ENCODE measurements at places on chromosomes 13 and 19.

DNA sequence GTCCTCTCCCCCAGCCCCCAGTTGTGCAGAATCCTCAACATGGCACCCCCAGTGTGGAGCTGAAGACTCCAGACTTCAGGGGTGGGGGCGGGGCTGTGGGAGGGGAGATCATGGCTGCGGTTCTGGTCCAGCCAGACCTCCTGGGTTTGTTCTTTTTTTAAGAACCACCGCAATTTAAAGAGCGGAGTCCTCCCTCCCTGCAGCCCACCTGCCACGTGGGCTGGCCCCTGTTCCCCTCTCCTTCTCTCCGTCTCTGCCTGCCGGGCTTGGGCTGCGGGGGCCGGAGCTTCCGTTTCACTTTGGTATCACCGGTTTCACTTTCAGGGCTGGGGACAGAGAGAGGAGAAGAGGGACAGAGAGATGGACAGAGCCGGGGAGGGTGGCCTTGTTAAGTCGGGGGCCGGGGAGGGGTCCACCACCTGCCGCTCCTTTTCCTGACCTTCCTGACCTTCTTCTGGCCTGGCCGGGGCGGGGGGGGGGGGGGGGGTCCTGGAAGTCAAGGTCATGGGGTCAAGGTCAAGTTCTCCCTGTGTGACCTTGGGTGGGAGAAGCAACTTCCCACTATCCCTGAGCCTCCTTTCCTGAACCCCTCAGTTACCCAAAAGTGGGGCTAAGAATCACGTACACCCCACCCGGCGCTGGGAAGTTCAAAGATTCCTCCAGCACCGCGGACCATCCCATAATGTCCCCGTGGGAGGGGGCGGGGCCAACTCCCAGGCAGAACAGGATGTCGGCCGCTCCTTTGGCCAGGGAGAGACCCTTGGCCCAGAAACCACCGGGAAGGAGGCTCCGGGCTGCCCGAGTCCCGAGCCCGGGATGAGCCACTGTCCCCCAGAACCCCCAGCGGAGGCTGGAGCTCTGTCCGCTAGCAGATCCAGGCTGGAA is 11.3 kb upstream of the ZBTB7A start:
- DNase-seq: peak; percentile 33

DNA sequence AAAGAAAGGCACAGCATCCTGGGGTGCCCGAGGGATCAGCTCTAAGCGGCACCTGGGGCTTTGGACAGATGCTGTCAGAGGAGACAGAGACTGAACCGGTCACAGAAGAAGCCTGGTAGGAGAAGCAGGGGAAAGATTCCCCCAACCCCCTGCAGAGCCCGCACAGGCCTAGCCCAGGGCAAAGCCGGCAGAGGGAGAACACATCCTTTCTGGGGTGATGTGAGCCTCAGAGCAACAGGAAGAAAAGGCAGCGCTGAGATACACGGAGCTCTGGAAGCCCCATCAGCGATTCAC is 101.2 kb downstream of the CRYL1 start:
- DNase-seq: no peak

DNA sequence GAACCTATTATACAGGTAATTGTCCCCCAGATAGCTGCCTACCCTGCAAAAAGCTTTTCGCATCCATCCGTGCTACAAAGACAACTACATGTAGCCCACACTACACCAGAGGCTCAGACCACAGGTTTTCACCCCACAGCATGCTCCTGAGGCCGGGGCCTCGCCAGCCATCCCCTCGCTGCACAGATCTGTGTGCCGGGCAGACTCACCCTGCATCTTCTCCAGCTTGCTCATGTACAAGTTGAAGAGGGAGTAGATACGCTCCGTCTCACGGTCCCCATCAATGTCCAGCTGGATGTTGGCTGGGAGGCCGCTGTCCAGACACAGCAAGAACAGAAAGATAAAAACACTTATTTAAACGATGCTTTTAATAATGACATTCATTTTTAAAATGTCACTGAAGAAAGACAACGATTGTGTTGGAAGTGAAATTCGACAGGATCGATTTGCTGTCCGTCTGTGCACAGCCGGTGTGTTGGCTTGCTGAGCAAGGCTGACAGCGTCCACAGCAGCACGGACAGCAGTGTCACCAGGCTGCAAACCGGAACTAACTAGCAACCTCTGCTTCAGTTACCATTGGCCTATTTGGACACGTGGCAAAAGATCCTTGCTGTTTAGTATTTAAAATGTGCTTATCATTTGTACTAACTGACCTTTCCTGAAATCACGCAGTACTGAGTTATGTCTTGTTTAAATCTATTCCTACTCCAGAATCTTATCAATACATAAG is 18.6 kb upstream of the C13orf46 start:
- no peak for DNase-seq

GRCh38 chr19:48715681-48716171 is 3.8 kb downstream of the MAMSTR start:
- no peak for DNase-seq

DNA sequence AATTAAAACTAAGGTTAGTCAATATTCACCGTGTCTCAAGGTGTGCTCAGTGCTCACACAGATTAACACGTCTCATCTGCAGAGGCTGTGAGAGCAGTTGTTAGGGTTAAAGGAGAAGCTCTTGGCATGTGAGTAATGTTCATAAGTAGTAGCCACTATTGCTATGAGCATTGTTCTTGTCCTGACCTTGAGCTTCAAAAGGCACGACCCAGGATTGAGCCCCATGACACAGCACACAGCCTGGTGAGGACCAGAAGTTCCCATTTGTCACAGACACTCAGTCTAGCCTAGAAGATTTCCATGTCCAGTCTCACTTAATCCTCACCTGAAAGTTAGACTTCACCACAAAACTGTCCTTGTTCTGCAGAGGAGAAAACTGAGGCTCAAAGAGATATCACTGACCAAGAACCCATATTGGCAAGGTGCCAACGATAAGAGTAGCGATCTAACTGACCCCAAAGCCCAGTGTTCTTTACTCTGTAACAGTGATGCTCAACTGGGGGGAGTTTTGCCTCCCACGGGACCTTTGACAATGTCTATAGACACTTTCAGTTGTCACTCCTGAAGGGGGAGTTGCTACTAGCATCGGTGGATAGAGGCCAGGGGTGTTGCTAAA is 26.0 kb downstream of the FPR3 start:
- no peak for DNase-seq

DNA sequence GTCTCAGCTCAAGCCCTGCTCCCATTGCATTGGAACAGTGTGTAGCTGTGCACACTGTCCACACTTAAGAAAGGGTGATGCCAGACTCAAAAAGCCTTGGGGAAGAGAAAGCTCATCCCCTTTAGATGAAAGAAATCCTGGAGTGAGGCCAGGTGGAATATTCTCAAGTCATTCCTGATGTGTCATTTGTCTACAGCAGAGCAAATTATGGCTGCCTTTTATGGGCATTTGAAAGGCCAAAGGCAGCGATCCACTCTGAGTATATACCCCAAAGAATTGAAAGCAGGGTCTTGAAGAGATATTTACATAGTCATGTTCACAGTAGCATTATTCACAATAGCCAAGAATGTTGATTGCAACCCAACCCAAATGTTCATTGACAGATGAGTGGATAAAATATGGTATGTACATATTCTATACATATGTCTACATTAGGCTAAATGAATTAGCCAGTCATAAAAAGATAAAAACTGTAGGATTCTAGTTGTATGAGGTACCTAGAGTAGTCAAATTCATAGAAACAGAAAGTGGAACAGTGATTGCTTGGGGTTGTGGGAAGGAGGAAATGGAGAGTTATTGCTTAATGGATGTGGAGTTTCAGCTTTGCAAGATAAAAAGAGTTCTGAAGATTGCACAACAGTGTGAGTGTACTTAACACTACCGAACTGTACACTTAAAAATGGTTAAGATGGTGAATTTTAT is 214.9 kb downstream of the KCNRG start:
- DNase-seq: peak; percentile 53

DNA sequence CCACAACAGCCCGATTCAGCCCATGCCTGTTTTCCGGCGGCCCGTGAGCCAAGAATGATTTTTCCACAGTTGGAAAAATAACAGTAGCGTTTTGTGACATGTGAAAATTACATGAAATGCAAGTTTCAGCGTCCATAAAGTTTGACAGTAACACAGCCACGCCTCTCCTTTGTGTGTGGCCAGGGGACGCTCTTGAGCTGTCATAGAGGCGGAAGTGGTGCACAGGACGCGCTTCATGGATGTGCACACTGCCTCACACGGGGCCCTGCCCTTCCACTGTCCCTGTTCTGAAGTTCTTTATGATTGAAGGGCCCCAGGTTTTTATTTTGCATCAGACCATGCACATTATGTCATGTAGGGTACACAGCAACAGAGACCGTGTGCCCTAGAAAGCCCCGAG is 12.4 kb upstream of the ELAVL1 start:
- no peak for DNase-seq

DNA sequence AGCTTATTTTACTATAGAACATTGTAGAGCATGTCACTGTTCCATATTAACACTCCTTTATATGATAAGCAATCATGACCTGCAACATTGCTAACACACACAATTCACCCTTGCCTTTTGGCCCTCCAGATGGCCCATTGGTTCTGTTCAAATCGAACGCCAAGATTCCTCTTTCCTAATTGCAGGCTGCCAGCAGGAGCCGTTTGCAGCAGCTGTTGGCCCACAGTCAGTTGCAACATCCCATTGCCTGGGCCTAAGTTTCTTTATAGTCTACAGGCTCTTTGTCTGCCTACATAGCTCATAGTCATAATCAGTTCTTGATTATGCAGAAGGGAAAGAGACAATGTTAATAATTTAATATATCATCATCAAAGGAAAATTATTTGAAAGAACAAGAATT is 37.6 kb downstream of the KCTD12 start:
- no peak for DNase-seq

DNA sequence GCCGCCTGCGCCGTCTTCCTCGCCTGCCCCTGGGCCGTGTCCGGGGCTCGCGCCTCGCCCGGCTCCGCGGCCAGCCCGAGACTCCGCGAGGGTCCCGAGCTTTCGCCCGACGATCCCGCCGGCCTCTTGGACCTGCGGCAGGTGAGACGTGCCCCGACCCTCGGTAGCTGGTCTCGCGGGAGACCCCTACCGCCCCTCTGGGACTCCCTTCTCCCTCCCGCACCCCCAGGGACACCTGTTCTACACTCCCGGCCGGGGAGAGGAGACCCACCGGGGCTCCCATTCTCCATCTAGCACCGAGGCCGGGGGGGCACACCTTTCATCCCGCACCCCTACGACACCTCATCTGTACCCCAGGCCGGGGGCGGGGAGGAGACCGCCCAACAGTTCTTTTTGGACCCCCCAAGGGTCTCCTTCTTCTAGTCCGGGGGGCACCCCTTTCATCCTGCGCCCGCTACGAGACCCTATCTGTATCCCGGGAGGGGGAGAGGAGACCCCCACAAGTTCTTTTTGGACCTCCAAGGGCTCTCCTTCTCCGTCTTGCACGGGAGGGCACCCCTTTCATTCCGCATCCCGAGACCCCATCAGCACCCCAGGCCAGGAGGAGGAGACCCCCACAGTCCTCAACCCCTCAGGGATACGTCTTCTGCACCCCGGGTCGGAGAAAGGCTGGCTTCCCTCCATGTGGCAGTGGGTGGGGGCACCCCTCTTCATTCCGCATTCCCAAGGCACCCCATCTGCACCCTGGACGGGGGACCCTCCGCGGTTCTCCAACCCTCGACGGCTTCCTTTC is 533 bp downstream of the TNFSF9 start:
- no peak for DNase-seq

DNA sequence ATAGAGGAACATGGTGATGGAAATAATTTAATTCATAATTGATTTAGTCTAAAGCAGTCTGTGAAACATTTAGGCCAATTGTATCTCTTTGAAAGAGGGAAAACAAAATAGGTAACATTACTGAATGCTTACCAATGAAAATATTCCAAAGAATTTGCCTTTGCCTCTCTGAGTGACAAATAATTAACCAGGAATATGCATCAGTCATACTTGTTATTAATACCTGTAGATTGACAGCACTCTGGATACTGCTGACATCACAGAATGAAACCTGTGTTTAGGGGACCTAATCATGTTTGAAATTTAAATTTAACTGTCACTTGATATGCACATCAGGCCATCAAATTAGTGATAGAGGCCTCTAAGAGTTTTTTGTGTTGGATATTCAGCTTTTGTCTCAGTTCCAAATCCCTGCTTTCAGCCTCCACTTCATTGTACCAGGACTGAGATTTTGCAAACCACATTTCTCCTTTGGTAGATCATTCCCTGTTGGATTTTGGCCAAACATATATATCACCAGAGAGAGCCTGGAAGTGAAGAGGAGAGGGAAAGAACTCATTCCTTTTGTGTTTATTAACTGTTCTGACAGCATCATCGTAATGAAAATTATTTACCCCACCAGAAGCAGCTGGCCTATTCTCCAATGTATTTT is 64.8 kb upstream of the KLHL1 start:
- DNase-seq: peak; percentile 13

DNA sequence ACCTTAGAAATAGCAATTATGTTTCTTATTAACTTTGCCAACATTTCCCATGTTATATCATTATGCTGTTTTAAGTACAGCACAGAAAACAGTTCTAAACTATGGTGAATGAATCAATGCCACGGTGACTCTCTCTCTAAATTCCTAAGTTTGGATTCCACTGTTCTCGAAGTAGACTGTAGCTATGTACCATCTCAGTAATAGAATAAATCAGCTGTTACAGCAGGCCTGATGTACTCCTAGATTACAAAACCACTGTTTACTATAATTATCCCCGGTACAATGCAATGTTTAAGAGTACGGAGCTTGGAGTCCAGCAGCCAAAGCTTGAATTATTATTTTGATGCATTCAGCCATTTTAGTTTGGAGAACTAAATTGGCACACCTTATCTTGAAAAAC is 476.3 kb upstream of the SLITRK1 start:
- no peak for DNase-seq

DNA sequence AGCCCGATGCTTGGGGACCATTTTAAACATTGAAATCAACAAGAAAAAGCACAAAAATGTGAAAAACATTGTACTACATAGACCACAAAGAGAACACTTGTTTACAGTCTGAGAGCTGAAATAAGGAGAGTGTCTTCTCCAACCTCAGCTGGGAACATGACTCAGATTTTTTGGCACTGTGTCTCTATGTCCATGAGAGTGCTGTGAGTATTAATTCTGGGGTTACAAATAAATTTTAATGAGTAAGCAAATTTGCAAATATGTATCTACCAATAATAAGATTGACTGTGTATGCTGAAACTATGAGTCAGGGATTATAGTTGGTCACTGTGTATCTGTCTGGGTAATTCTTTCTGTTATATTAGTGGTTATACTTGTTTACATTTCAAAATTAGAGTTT is 174.0 kb downstream of the DCT start:
- DNase-seq: peak; percentile 94

- no peak for DNase-seq
These were observed 179.4 kb downstream of the NDFIP2 start for GRCh38 chr13:79660361-79660760.

GRCh38 chr13:32642316-32642715 is 56.1 kb downstream of the PDS5B start:
- DNase-seq: no peak

- DNase-seq: peak; percentile 98
These were observed 22.3 kb upstream of the CSNK1A1L start for GRCh38 chr13:37127691-37128241.

Data from fibroblast of lung (primary cell).